ENCODE measurements at places on chromosomes 6 and 20.

DNA sequence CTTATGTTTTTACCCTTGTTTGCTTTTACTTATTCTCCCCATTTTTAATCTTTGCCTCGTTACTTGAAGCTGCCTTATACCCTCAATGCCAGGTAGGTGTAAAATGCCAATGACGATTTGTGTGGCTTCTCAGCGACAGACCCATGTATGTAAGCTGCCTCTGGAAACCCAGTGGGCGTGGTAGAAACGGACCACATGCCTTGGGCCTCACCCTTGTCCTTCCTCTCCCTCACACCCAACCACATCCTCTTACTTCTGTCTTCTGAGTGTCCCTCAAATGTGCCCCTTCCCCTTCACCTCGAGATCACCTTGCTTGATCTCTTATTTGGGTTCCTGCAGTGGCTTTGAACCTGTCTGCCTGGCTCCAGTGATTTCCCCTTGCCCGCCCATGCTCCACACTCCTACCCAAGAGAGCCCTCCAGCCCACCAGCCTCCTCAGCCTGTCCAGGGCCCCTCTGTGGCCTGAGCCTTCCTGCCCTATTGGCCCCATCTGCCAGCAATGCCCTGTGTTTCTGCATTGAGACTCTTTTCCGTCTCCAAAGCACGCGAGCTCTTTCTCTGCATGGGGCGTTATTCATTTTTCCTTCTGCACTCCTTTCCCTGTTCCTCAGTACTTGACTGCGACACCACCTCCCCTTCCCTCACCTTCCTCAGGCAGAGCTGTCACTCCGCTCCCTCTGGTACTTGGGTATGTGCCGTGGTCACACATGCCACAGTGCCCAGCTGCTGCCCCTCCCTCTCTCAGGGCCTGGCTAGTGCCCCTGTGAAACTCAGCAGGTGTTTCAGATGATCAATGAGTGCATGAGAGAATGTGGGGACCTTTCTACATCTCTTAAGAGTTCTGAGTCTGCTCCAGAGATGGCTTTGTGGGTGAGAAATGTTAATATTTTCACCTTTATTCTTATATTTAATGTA, 115.4 kb downstream of the SLX4IP start:
- no peak for DNase-seq

DNA sequence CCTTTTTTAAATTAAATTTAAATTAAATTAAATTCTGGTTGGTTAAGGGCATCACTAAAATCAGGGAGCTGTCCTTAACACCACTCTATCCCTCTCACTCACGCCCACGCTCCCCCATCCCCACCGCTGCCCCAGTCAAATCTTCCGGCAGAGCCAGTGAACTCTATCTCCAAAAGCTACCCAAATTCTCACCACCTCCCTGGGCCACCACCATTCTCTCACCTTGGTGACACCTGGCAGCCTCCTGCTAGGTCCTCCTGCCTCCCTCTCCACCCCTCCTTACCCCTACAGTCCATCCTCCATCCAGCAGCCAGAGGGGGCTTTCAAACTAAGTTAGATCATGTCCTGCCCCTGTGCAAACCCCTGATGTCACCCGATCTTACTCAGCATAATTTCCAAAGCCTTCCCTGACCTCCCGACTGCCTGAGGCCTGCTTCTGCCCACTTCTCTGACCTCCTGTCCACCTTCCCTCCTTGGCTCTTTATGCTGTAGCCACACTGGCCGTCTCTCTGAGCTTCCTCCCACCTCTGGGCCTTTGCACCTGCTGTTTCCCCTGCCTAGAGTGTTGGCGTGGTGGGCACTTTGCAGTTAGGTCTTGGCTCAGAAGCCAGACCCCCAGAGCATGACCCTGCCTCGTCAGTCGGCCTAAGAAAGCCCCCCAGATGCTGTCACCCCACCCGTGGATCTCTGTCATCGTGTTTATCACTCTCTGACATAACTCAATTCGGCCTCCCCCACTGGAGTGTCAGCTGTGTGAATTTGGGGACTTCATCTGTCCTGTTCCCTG, 24.7 kb downstream of the PTGIS start:
- no peak for DNase-seq

DNA sequence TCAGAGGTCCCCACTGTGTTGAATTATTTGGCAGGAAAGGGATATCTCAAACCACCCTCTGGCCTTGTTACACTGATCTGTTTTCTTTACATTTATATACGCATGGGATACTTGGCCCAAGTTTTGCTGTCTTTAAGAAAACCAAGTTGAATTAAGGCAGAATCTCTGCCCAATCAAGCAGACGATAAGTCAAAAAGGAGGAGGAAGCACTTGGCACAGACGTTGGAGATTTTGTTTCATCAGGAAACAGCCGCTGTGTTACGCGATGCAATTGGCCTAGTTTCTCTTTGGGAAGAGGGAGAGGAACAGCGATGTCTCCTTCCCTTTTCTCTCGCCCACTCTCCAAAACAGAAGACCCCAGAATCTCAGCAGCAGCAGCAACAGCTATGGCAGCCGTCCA, 20.2 kb upstream of the NAA20 start:
- no peak for DNase-seq

- DNase-seq: no peak
Observed at GRCh38 chr6:42401613-42401951, 50.1 kb downstream of the TRERF1 start.

GRCh38 chr6:85273046-85273445, 176.8 kb upstream of the NT5E start:
- DNase-seq: no peak

GRCh38 chr6:1367771-1368170, 21.6 kb upstream of the FOXF2 start:
- DNase-seq: no peak

GRCh38 chr20:64168381-64169090, 4.3 kb downstream of the MYT1 start:
- no peak for DNase-seq

- DNase-seq: no peak
Observed at GRCh38 chr6:127177923-127178231, 59.4 kb downstream of the RSPO3 start.

GRCh38 chr20:50632236-50632635, 59.1 kb downstream of the RIPOR3 start:
- DNase-seq: no peak

DNA sequence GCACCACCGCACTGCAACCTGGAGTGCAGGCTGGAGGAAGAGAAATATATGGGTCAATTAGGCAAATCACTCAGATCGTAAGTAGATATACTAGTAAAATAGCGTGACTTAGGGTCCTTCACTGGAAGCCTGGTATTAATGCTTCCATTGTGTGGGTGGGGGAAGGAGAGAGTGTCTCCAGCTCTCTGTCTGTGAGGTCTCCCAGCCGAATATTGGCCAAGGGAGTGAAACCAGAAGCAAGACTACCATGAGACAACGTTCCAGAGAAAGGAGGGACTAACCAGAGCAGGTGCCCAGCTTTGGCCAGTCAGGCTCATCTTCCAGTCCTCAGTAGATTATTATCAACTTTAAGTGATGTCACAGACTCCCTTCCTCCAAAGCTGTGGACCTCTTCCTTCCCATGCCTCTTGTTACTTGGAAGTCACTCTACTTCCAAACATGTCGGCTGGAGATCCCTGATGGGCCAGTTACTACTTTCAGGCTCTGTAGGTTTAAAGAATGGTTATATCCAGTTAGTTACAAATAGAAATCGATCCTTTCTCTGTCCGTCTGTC, 28.8 kb downstream of the MTHFD1L start:
- DNase-seq: no peak
